Stimulated activated CD4-positive, alpha-beta T cell treated with anti-CD3 and anti-CD28 coated beads, Interleukin-4, amount 100 ng/mL, for 48 hours (primary cell): ENCODE measurements at places on chromosomes 16 and 17.

GRCh38 chr16:79560318-79560717 lies 40.2 kb downstream of the MAF start:
- DNase-seq: no peak

GRCh38 chr17:4340914-4341615 lies 25.4 kb downstream of the UBE2G1 start:
- DNase-seq: no peak

DNA sequence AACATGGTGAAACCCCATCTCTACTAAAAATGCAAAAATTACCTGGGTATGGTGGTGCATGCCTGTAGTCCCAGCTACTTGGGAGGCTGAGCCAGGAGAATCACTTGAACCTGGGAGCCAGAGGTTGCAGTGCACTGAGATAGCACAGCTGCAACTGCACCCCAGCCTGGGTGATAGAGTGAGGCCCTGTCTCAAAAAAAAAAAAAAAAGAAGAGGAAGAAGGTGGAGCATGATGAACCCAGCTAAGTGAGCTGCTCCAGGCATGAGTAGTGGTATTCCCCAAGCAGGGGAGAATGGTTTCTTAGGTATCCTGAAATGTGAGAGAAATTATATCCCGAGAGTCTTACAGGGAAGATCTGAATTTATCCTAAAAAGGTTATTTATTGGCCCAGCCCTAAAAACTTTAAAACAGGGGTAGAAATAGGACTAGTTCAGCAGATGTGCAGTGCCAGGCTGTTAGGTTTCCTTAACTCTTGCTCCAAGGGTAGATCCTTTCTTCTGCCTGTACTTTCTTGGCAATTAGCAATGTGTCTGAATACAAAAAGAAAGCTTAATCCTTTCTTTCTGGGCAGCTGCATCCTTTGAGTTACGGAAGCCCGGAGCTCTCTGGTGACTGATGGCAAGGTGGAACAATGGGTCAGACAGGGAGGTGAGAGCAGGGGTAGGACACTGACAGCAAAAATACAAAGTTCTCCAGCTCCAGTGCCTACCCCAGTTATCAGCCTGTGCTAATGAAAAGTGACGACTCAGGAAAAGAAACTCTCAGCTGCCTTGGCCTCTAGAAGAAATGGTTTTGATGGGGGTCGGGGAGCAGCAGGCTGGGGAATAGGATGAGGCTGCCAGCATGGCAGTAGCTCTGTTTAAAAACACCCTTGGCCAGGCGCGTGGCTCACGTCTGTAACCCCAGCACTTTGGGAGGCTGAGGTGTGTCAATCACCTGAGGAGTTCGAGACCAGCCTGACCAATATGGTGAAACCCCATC lies 36.5 kb upstream of the TOB1 start:
- no peak for DNase-seq

- no peak for DNase-seq
Observed at GRCh38 chr17:78844301-78845005, 3.8 kb upstream of the USP36 start.

DNA sequence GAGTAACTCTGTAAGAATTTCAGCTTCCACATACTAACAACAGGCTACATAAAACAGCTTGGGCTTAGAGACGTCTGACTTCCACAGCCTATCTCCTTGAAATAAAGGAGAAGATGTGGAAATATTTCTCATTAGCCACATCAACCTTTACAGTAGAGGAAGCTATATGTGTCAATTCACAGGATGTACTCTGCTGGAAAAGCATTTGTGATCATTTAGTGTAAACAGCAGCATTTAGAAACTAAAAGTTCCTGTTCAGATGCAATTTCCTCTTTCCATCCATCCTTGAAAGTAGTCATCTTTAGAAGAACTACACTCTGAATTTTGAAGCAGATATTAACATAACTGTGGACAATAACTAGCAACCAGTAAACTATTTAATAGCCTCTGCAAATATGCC lies 46.2 kb downstream of the XPO6 start:
- DNase-seq: no peak
